ENCODE measurements at places on chromosomes 4 and X.

DNA sequence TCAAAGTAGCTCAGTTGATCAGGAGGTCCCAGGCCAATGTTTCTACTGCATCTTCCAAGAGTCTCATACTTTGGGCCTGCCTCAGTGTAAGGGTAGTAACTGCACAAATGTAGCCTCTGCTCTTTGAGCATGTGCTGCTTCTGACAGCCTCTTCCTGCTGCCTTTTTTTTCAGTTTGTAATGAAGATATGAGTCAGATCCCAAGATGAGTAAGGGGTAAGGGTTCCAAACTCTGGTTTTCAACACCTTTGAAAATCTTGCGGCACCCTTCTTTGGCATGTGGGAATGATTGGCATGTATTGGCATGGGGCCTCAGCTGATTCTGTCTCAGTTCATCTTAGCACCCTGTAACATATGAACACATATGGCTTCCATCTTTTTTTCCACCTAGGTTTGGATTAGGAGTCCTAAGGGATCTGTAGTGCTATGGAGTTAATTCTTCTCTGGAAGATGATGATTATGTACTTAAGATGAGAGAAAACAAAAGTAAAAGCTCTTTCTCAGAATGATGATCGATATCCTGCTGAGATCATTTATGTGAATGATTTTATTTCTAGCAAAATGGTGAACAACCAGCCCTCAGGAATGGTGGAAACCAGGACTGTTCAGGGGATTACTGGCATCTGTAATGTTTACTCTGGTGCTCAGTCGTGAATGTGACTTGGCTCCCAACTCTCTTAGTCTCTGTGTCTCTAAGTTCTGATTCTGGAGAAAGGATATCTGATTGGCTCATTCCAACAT, 118.7 kb upstream of the PRPS2 start:
- DNase-seq, result no peak

GRCh38 chrX:132127743-132128142, at the start of gene FRMD7:
FRMD7 (minus strand) TSS chrX:132128020; CDS start chrX:132127844, 176 bp downstream.
- no peak for DNase-seq

- DNase-seq, result no peak
Measured at GRCh38 chrX:55111578-55112254, 22.9 kb downstream of the PAGE2 start.

DNA sequence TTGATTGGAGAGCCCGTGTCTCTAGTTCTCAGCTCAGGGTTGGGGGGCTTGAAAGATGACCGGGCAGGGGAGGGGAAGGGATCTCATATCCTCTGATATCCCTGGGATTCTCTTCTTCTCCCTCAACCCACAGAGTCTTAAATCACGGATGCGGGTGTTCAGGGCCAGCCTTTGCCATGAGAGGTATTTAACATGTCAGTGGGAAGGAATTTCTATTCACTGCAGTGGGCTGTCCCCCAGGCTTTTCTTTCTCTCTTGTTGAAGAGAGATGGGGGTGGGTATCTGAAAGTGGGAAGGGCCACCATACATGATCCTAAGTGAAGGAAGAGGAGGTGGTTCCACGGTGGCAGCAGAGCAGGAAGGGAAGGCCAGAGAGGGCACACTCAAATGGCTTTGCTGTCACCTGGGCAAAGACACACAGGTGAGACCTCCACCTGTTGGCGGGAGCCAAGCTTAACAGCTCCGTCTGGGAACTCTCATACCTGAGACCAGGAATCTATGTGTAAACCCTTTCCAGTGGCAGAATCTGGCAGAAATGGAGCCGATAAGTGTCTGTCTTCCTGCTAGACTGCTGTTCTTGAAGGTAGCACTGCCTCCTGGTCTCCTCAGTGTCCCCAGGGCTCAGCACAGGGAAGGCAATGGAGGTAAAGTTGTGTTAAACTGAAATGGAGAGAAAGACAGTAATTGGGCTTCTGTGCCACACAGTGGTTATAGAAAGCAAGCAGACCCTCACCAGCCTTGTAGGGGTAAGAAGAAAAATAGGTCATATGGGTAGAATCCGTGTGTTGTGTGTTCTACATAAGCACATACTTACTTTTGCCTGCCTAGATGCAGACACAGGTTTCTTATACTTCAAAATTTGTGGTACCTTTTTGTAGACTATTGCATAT, 49.4 kb downstream of the RHOH start:
- DNase-seq, result no peak

DNA sequence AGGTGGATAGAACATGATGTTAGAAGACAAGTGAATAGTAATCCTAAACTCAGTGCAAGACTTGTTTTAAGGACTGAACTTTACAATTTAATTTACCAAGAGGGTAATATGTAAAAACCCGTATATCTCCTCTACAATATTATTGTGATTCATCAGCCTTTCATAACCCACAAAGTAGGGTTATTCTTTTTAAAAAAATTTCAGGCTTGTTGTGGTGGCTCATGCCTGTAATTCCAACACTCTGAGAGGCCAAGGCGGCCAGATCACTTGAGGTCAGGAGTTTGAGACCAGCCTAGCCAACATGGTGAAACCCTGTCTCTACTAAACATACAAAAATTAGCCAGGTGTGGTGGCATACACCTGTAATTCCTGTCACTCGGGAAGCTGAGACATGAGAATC, 7.2 kb downstream of the IBSP start:
- DNase-seq, result peak; percentile 58

DNA sequence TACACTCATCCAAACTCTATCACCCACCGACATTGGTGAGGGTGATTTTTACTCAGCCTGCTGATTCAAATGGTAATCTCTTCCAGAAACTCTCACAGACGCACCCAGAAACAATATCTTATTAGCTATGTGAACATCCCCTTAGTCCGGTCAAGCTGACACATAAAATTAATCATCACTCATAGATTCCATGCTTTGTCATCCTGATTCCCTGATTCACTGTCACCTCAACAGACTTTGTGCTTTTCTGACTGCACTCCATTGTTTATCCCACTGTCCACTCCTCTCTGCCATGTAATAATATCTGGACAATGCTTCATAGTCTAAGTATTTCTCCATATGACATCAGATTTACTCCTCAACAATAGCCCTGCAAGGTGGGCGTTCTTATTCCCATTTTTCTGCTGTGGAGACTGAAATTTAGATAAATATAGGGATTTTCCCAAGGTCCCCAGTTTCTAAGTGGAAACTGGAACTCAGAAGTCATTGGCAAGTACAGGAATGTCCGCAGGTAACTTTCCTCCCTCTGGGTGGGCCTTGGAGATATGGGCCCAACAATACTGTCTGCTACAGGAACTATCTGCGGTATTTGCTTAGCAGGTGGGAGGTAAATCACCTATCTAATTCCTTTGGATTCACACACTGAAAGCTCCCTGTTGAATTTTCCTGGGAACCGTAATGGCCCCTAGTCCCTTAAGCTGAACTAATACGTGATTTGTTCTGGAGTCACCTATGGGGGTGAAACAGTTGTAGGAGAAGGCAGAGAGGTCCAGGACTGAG, 228.6 kb upstream of the BCOR start:
- no peak for DNase-seq

GRCh38 chr4:10721616-10722015, 37.0 kb upstream of the CLNK start:
- no peak for DNase-seq

GRCh38 chr4:185534866-185535611, at the start of gene PDLIM3:
PDLIM3 (minus strand) TSS chr4:185535507; CDS start chr4:185535434, 73 bp downstream.
- DNase-seq, result peak; percentile 34

DNA sequence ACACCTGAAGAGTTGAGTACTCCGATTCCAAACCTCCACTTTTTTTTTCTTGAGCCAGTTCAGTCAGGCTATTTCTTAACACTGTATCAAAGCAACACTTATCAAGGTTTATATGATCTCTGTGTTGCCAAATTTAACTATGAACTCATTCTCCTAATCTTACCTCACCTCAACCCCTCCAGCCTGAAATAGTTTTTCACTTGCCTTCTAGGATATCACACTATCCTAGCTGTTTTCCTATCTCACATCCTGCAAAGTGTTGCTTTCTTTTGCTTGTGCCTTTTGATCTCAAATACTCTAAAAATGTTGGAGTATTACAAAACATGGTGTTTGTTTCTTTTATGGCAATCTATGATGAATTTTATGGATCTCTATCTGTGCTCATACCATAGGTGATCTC, 415.0 kb downstream of the CFAP47 start:
- DNase-seq, result no peak

DNA sequence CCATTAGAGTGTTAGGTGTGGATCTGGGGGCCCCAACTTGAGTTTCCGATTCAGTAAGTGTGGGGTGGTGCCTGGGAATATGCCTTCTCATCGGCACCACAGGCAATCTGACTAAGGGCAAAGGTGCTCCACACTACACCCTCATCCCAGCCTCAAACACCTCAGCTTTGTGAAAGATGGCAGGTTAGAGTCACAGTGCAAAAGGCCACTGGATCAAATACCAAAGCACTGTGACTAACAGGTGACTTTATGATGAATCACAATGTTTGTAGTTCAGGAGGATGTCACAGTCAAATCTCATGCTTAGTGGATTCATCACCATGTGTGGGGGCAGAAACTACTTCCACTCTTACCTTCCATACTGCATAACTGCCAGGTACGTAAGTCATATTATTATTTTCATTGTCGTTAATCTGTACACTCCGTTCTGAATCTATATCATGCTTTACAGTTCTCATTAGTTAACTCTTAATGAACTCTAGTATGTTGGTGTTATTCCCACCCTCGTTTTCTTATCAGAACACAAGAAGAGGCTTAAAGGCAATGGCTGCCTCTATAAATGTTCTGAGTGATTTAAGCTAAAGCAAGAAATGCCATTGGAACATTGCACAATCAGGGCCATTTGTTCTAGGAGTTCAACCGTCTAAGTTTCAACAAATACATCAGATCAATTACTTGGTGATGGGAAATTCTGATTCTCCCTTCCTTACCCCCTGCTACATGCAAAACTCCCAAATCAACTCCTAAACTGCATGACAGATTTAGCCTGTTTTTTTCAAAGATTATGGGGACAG, 50.2 kb downstream of the PRKG2 start:
- DNase-seq, result peak; percentile 69

- DNase-seq, result no peak
Measured at GRCh38 chrX:13808293-13808692, 8.6 kb downstream of the GPM6B start.

DNA sequence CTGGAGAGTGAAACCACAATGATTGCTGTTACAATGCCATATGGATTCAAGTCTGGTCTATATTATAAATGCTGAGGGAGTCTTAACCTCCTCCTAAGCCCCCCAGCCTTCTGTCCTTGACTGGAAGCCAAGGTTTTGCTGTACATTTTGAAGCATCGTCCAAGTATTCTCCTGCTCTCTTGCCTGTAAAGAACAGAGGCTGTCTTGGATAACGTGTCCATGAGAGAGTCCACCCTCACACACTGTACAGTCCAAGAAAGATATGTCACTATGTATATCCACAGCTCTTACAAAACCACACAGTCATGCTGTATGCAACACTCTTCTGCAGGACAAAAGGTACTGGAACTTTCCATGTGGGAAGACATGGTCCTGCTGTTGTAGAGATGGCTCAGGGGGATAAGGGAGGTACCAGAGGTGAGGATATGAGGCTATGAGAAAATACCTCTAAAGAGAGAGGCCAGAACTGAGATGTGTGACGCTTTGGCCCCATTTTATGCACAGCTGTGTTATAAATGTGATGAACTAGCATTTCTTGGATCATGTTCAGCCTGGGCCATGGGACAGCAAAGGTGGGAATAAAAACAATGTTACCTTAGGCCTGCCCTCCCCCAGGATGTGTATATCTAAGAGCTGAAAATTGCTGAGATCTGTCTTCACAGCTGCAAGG, 678.6 kb downstream of the IQCM start:
- DNase-seq, result no peak

- peak; percentile 13 for DNase-seq
Measured at GRCh38 chr4:10998846-10999245, 314.3 kb upstream of the CLNK start.

DNA sequence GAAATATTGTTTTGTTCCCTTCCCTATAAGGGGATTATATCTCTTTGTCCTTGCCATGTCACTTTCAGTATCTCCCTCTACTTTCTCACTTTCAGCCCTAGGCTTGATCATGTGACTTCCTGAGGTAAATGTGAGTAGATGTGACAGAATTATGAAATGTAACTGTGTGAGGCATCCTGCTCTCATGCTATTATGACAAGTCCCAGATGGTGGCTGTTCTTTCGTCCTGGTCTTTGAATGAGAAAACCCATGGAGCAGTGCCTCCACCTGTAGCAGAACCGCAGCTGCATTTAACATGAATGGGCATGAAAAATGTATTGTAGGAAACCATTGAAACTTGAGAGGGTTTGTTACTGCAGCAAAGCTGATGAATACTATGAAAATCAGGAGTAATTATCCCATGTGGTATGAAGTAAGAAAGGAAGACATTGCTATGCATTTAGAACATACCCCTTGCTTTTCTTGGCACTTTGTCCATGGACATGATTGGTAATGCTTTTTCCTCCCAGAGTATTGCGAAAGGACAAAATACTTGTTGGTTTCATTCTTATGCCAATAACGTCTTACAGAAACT, 202.2 kb upstream of the GPRIN3 start:
- peak; percentile 74 for DNase-seq

DNA sequence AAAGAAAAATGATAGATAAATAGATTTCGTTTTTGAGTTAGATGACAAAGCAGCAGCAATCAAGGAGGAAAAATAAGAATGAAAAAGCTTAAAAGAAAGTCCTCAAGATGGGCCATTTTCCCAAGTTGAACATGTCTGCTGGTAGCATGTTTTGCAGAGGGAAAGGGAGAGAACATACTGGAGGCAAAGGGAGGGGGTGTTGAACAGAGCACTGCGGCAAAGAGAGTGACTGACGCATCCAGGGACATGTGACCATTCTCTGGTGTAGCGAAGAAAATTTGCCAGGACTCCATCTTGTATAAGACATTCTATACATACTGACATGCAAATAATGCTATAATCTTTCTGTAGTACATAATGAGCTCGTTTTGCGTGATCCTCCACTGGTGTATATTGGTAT, 1.2 kb downstream of the LINC00632 start:
- no peak for DNase-seq

- no peak for DNase-seq
Measured at GRCh38 chr4:2289311-2289954, 27.5 kb upstream of the MXD4 start.

- no peak for DNase-seq
Measured at GRCh38 chrX:71466979-71467523, 65.9 kb upstream of the OGT start.

- DNase-seq, result peak; percentile 51
Measured at GRCh38 chr4:37802068-37802666, 24.3 kb upstream of the PGM2 start.

DNA sequence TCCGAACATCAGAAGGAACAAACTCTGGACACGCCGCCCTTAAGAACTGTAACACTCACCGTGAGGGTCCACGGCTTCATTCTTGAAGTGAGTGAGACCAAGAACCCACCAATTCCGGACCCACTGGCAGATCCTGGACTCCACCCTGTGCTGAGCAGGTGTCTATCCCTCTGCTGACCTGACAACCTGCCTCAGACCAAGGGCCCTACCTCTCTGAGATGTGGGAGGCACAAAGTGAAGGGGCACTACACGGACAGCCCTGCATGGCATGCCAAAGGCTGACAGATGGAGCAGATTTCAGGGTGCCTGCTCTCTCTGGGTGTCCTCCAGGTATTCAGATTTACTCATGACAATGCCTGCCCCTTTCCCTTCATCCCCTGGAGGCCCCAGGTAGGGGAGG, 14.0 kb upstream of the HSFX1 start:
- no peak for DNase-seq

GRCh38 chr4:141571362-141571761, 65.0 kb upstream of the IL15 start:
- peak; percentile 14 for DNase-seq
